Natural killer cell treated with Interleukin-12 subunit alpha and Interleukin-12 subunit beta and Interleukin-15 and Interleukin-18, amount 100 ng/mL, for 72 hours (primary cell): ENCODE measurements at places on chromosomes 2 and 18.
A peak's percentile ranks its signal among the peaks of the same experiment; 100 is the strongest.

DNA sequence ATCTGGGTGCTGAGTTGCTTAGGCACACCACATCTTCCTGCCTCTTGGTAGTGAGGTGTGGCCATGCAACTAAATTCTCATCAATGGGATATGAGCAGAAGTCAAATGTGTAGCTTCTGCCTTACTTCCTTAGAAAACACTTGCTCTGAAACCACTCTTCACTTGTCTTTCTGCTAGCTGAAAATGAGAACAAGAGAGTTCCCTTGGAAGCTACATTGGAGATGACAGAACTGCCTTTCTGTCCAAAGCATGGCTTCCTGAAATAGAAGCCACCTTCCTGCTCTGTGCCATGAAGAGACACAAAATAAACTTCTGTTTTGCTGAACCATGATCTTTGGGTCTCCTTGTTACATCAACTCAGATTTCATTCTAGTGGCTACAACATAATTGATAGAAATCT, 659.9 kb downstream of the IRS1 start:
- DNase-seq, result no peak

DNA sequence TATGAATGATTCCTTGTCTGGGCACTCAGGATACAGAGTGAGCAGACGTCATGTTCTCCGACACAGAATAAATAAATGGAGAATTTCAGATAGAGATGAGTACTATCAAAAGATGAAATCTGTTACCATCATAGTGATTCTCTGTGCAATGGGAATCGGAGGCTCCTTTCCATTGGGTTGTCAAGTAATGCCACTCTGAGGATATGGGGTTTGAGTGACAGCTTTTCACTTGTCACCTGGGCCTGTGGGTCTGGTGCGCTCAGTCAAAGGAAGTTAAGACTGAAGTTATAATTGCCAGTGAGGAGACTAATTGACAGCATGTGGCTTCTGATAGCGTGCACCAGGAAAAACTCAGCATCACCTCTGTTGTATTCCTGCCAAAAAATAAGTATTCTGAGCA, 387.2 kb downstream of the SOX11 start:
- no peak for DNase-seq

GRCh38 chr2:137237055-137237454, 471.7 kb downstream of the THSD7B start:
- DNase-seq, result no peak

DNA sequence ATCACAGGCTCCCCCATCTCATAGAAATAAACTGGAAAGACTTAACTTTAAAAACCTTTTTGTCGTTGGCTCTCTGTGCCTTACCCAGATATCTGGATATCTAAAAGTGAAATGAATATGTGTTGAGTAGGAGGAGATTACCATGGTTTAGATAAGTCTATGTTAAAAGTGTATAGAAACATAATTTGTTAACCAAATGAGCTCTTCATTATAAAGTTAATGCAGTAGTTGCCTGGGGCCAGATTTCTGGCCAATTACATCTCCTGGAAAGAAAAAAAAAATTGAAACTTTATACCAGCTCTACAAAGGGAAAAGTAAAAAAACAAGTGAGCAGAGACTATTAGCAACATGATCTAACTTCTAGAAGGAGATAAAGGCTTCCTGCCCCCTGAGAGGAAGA, 259.6 kb upstream of the UBE2E3 start:
- DNase-seq, result no peak

DNA sequence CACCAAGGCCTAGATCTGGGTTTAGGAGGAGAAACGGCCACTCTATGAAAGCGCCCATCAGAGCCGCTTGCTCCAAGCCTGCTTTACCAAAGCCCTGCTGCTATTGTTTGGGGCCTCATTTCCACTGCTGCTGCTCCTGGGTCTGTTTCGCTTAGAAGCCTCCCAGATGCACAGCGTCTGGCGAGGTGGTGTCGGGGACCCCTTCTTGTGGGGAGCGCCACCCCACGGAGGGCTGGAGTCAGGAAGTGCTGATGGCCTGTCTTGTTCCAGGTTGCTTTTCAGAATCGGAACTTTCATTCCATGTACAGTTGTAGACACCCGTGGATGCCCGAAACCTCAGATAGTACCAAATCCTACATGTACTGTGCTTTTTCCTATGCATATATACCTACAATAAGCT, 204.9 kb upstream of the TWIST2 start:
- DNase-seq, result no peak

- no peak for DNase-seq
Measured at GRCh38 chr2:173192071-173192470, 116.4 kb downstream of the MAP3K20 start.

DNA sequence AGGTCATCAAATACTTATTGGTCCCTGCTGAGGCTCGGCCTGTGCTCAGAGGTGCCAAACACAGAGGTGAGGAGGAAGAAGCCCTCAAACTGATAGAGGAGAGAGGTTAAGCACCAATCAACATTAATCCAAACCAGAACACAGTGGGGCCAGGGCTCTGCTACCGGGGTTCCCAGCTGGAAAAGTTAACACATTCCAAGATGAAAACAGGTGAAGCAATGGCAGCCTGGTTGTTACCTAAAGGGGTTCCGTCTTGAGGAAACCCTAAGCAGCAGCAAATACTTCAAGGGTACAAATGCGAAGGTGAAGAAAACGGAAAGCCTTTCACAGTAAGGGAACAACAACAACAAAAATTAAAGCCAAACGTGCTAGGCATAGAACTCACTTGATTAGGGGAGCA, 5.4 kb downstream of the TGFA start:
- DNase-seq, result no peak

- no peak for DNase-seq
Measured at GRCh38 chr2:32770360-32770759, 142.5 kb downstream of the TTC27 start.

DNA sequence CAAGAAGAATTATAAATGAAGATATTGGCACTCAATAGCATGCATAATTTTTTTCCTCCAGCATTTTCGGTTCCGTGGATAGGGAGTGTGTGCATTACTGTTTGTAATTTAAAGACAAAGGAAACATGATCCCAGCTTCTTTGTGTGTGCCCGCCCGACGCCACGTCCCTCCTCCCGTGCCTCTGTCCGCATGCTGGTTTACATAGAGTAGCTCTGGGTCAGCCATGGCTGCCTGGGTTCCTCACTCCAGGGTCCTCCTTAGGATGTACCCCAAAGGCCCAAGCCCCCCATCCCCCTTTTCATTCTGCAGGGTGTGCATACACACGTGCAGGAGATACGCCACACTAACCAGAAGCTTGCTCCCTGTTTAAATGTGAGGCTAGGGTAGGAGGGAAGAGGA, 214.7 kb downstream of the KLHL29 start:
- peak; percentile 35 for DNase-seq

DNA sequence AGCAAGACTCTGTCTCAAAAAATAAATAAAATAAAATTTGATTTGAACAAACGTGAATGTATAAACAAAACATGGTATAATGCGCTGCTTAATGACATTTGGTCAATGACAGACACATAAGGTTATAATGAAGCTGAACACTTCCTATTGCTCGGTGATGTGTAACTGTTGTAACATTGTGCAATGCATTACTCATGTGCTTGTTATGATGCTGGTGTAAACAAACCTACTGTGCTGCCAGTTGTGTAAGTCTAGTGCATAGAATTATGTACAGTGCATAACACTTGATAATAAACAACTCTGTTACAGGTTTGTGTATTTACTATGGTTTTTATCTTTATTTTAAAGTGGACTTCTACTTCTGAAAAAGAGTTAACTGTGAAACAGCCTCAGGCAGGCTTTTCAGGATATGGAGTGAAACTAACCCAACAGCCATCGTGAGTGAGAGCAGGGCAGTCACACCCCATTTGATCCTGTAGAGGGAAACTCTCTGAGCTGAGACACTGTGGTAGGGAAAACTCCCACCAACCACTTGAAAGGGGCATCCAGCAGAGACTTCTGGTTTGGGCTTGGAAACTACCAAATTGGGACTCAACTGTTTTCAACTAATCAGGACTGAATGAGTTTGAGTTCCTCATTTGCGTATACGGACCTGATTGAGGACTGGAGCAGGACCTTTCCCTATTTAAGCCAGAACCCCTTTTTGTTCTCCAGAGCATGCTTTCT, 8.7 kb upstream of the RPRD1A start:
- DNase-seq, result no peak

GRCh38 chr2:14910654-14911053, 278.1 kb downstream of the LRATD1 start:
- DNase-seq, result no peak

DNA sequence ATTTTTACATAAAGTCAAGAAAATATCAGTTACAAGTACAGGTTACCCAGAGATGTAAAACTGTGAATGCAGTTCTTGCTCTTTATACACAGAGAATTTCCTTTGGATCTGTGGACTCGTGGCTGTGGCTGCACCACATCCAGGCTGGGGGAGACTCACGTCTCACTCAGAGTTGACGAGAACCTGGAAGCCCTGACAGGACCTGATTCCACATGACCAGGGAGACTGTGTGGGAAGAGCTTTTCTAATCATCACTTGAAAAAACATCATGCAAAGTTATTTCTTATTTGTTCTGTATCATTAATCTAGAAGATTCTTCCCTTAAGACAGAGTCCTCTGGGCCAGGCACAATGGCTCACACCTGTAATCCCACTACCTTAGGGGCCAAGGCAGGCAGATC, 1159.0 kb downstream of the RPIA start:
- no peak for DNase-seq

GRCh38 chr18:39839782-39840181, 2115.3 kb upstream of the PIK3C3 start:
- DNase-seq, result no peak

DNA sequence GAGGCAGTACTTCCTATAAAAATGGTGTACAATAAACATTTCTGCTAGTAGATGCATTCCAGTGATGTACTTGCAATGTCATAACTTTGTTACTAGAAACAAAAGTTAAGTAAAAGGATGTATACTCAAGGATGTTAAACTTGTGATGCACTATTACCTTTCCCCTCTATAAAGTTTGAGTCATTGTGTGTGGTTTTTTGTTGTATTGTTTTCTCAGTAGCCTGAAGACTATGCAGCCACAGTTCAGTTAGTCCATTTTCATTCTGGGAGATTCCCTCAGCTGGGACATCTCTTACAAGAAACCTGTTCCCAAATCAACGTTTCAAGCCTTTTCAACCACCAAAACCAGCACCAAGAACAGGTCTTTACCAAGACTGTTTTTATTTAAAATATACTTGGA, 5.6 kb downstream of the ATP5MC3 start:
- no peak for DNase-seq

DNA sequence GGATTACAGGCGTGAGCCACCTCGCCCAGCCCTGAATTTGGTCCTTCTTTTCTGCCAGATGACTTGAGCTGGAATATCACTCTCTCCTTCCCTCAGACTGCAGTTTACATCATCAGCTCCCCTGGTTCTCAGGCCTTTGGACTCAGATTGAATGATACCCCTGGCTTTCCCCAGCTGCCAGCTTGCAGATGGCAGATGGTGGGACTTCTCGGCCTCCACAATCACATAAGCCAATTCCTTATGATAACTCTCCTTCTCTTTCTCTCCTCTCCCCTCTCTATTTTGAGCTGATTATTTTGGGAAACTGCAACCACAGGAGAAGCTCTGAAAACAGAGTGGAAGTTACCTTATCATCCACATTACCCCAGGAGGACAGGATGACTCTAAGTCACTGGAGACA, 33.4 kb upstream of the ATP8B1 start:
- no peak for DNase-seq

- DNase-seq, result no peak
Measured at GRCh38 chr2:205571360-205571959, 110.8 kb upstream of the NRP2 start.

DNA sequence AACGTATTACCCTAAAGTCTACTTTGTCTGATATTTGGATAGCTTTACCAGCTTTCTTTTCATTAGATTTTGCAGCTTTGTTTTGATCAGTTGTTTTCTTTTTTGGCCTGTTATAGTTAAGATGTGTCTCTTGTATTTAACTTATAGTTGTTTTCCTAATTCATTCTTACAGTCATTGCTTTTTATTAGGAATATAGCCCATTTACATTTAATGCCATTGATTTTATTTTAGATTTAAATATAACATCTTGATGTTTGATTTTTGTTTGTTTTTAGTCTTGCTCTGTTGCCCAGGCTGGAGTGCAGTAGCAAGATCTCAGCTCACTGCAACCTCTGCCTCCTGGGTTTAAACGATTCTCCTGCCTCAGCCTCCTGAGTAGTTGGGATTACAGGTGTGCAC, 215.9 kb upstream of the HDAC4 start:
- no peak for DNase-seq

DNA sequence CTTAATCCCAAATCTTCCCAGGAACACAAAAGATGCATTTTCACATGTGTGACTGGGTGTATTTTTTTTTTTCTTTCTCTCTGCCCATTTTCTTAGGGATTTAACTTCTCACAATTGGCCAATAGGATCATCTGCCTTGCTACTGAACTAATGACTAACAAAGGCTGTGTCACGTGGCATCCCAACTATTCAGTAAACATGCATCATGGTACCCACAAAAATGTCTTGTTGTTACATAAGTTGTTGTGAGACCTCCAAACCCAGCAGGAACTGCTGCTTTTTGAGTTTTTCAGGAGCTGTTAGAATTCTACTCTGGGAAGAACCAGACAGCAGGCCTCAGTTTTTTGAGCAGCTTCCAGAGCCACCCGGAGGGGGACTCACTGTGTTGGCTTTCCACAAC, 31.9 kb downstream of the GAD1 start:
- DNase-seq, result no peak

GRCh38 chr2:162075689-162076132, 1.7 kb upstream of the DPP4 start:
- no peak for DNase-seq

GRCh38 chr18:61034580-61034979, 298.6 kb upstream of the CDH20 start:
- no peak for DNase-seq

- DNase-seq, result no peak
Measured at GRCh38 chr2:38158378-38159118, 82.6 kb upstream of the CYP1B1 start.

DNA sequence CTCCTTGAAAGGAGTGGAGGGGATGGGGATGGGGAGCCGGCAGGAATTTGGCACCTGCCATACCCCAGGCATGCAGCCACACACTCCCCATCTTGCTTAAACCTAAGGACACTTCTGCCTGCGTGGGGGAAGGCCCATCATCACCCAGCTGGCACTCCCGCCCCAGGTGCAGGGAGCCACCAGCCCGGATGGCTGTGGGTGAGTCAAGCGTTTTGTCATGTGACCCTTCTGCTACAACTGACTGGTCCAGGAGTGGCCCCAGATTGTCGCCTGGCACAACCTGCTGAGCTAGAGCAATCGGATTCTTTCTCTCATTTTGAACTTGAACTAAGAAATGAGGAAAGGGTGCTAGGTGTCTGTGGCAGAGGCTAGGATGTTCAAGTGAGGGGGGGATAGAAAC, 61.3 kb downstream of the TSN start:
- DNase-seq, result no peak

DNA sequence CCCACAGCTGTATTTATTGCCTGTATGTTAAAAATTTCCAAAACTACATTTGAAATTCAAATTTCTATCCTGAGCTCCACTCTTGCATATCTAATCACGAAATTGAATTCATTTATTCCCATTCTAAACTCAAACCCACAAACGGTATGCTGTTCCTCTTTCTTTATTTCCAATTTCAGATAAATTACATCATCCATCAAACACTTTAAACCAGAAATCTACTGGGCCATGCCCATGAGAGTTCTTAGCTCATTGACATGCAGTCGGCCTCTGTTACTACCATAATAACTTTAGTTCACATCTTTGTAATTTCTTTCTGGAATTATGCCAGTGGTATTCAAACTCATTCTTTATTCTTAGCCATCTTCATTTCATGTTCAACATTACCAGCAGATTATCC, 100.3 kb downstream of the COL3A1 start:
- no peak for DNase-seq
